ENCODE measurements at places on chromosomes 3 and 15. TPM values are rescaled to one million over a fixed set of nuclear protein-coding genes. Genes with fewer than 3 reads are reported as not detected.

- DNase-seq = no peak
Measured at GRCh38 chr3:194312743-194313281, 38.3 kb downstream of the CPN2 start.

GRCh38 chr15:100515758-100516157 lies 13.0 kb downstream of the CERS3 start:
- no peak for DNase-seq

GRCh38 chr15:100914876-100915275 lies 4.3 kb upstream of the LRRK1 start:
- DNase-seq = no peak

GRCh38 chr15:89475661-89476060 lies 20.7 kb downstream of the RHCG start:
- no peak for DNase-seq

GRCh38 chr3:189324538-189325138 lies 152.9 kb downstream of the TPRG1 start:
- no peak for DNase-seq

DNA sequence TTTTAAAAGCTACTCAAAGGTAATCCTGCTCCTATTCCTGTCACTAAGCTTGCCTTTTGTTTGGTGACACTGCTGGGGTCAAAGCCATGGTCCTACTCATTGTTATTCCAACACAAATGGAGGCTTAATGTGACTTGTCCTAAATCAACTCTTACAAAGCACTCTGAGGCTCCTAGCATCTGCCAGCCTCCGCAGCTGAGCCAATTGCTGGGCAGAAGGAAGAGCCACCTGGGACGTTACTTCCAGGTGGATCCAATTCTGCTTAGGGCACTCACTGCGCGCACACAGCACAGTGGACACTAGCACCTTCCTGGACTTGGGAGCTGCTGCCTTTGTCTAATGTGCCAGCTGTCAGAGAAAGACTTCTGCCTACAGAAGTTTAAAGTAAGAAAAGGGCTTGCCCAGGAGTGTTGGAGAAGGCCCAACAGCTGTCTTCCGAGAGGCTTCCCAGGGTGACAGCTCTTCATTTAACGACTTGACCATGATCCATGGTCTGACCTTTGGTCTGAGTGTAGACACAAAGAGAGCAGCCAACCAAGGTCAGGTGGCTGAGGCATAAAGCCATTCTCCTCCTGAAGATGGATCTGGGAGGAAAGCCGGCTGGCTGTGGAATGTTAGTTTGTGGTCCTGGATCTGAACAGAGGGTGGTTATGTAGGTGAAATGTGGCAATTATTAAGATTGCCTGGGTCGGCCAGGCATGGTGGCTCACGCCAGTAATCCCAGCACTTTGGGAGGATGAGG lies 102.2 kb downstream of the AQP9 start:
- no peak for DNase-seq

DNA sequence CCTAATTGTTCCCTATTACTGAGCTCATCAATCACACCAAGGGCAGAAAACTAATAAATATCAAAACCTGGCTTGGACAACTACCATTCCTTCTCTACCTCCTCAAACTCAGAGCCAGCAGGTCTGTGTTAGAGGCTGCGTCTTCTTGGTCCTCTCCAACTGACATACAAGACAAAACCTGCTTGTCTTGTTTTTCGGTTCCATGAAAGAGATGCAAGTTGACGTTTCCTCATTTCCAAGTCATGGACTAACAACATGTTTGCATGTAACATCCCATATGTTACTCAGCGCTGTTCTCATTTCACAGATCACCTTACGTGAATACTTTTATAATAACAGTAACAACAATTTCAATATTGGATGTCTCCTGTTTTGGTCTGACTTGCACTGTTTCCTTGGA lies 110.9 kb downstream of the LMLN start:
- no peak for DNase-seq

- DNase-seq = no peak
Measured at GRCh38 chr3:15959434-15959811, 161.6 kb upstream of the ANKRD28 start.

- DNase-seq = no peak
Measured at GRCh38 chr15:85607842-85608241, 186.9 kb downstream of the KLHL25 start.

- no peak for DNase-seq
Measured at GRCh38 chr15:47477341-47477740, 240.0 kb upstream of the SEMA6D start.

DNA sequence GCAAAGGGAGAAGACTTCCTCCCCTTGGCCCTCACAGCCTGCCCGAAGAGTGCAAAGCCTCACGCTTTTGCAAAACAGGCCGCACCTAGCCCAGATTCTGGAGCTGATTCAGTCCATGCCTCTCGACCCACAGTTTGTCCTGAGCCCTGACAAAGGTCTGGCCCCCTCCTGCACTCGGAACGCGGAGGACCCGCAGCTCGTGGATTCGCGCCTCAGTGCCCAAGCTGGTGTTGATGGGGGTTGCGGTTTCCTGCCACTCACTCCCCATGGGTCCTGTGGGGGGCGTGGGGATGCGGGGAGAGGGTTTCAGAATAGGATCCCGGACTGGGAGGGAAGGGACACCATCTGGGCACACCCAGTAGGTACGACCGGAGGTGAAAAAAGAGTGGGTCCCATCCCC lies 594 bp upstream of the CRABP1 start:
- no peak for DNase-seq

DNA sequence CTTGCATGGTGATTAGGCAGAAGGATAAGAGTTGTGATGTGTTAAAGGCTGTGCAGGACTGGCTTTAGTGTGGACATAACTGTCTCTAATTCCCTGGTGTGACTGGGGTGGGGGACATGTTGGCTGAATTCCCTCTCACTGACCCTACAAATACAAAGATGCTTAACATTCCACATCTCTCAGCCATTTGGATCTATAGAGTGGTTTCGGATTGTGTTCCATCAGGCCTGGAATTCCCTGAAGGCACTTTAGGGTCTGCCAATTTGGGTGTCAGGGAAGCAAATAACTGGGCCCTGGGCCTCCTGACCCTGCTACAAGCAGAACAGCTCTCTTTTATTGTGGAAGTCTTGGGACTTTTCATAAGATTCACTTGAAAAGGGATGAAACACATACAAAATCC lies 56.2 kb downstream of the ARHGEF26 start:
- DNase-seq = peak; percentile 22

GRCh38 chr3:105730801-105731354 lies 137.9 kb downstream of the CBLB start:
- no peak for DNase-seq

- no peak for DNase-seq
Measured at GRCh38 chr15:74262625-74263024, 26.5 kb downstream of the CCDC33 start.

KNL1 gene
- total RNA-seq = 13.7 TPM

POC1A gene
- total RNA-seq = 3.9 TPM

GRIP2 gene
- 6.0 TPM for total RNA-seq

ZMYND10 gene
- total RNA-seq = 8.8 TPM

CATSPER2 gene
- total RNA-seq = 5.1 TPM

CD200R1L gene
- not detected for total RNA-seq

WDR49 gene
- 47.2 TPM for total RNA-seq
